ENCODE measurements at places on chromosomes 13 and 19.
A peak's percentile ranks its signal among the peaks of the same experiment; 100 is the strongest.

GRCh38 chr19:16343156-16343555 is 18.5 kb downstream of the KLF2 start:
- no peak for DNase-seq

GRCh38 chr13:99809496-99809895 is 162.1 kb downstream of the ZIC5 start:
- DNase-seq: no peak

DNA sequence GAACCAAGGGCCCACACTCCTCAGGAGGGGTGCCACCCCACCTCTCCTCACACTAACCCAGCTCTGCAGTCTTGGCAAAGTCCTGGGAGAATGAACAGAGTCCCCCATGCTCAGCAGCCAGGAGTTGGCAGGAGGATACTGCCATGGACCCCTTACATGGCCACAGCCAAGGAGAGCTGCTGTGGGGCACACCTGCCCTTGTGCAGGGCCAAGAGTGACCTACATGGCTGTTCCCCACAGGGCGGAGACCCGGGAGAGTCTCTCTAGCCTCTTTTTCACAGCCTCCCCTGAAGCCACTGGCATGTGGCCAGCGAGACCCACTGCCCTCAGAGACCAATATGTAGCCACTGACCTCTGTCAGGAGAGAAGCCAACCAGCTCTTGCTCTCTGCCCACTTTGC is 45.9 kb upstream of the VSTM2B start:
- no peak for DNase-seq

- no peak for DNase-seq
Observed at GRCh38 chr19:8097198-8097597, 44.6 kb downstream of the CCL25 start.

GRCh38 chr13:114288157-114288591 is 6.8 kb downstream of the UPF3A start:
- DNase-seq: no peak

DNA sequence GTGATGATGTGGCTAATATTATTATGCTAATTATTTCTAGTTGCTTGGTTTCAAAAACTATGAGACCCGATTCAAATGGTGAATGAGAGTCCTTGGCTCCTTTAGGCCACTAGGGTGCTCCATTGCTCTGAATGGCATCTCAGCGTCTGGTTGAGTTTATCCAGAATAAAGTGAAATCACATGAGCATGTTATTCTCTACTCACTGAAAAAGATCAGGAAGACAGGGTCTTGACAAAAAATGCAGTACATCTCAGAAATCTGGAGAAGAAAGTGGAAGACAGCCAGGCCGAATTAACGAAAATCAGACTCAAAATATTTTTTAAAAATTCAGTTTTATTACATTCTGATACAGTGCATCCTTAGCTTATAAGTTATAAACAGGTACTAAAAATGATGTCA is 516.2 kb downstream of the MYO16 start:
- DNase-seq: no peak

DNA sequence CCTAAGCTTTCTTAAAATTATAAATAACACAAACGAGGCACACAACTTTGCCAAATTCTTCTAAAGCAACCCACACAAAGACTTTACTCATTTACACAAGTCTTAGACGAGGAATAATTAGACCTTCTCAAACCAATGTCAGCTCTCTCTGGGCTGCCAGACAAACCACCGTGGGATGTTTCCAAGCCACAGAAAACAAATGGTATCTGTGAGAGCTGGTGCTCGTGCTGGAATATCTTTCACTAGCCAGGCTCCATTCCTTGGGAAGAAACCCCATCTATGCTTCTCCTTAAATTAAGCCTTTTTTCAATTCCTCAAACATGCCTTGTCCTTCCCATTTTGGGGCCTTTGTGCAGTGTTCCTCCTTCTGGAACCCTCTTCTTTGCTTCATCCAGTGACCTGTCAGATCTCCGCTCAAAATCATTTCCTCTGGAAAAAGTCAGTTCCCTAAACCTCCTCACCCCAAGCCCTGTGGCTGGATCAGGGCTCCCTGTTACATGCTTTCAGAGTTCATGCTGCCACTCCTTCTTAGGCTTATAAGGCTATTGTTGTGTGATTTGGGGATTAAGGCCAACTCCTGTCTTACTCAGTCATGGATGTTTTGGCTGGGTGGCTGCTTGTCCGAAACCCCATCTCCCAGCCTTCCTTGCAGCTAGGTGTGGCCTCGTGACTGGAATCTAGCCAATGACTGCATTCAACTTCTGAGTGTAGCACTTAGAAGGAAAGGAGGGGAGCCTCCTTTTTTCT is 64.2 kb upstream of the GTF2F2 start:
- no peak for DNase-seq

DNA sequence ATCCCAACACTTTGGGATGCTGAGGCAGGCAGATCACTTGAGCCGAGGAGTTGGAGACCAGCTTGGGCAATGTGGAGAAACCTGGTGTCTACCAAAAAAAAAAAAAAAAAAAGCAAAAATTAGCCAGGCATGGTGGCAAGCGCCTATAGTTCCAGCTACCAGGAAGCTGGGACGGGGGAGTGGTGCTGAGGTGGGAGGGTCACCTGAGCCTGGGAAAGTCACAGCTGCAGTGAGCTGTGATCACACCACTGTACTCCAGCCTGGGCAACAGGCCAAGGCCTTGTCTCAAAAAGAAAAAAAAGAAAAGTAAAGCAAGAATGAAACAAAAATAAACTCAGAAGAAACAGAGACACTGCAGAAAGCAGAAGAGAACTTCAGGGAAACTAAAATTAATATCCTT is 31.6 kb downstream of the MTRF1 start:
- DNase-seq: no peak

- DNase-seq: peak; percentile 71
Observed at GRCh38 chr19:4524808-4525562, 6.7 kb upstream of the PLIN4 start.

DNA sequence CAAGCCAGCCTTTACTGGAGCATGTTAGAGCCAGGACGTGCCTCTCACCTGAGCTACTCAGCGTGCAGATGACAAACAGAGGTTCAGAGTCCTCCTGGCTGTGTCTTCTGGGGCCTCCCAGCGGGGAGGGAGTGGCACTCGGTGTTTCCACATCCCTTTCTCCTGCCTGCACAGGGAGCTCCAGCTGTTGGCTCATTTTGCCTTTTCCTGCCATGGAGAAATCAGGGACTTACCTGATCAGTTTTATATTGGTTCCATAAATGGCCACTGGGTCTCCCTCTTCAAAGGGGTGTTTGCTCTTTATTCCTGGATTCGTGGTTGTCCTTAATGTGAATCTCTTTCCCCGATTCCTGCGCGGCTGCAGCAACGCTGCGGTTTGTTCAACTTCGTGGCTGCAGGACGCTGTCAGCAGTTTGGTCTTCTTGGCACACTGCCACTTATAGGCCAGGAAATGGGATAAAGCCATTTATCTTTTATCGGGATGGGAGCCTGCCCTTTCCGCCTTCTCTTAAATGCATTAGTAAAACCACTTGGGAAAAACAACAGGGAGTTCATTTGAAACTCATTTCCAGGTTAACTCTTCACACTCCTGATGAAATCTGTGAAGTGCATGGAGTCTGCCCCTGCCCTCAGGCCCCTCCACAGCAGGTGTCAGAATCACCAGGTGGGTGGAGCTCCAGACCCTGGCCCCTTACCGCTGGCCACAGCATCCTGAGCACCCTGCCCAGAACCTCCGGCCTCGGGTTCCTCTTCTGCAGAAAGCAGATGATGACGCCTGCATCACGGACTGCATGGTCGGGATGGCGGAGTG is 39.8 kb upstream of the MCF2L start:
- DNase-seq: no peak

DNA sequence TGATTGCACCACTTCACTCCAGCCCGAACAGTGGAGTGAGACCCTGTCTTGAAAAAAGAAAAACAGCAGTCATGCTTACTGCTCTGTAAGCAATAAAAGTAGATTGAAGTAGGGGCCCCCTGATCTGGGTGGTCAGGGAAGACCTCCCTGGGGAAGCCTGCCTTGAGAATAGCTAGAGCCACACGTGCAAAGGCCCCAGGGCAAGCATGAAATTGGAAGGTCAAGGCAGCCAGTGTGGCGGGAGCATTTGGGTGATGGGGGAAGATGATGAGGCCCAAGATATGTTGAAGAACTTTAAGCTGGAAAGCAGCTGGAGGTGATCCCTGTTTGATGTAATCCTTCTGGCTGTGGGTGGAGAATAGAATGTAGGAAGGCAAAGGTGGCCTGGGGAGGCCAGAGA is 104.4 kb downstream of the SIPA1L3 start:
- DNase-seq: no peak

- no peak for DNase-seq
Observed at GRCh38 chr13:49869519-49869918, 66.6 kb downstream of the SPRYD7 start.

- no peak for DNase-seq
Observed at GRCh38 chr19:14394167-14394566, 12.9 kb downstream of the ADGRE5 start.

DNA sequence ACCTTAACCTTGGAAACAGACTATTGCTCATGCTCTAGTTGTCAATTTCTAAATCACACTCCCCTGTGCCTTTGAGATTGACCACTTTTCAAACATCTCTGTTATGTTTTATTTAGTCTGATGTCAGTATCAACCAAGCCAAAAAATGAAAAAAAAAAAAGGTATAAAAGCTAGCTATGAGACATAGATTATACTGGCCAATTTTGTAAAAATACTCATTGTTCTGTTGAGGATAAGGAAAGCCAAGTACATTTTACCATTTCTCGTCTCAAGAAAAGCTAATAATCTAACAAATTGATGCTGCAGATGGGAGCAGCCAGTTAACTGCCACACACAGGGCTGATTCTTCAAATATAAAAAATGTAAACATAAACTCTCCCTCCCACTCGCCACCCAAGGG is 572.6 kb upstream of the KLF12 start:
- no peak for DNase-seq

DNA sequence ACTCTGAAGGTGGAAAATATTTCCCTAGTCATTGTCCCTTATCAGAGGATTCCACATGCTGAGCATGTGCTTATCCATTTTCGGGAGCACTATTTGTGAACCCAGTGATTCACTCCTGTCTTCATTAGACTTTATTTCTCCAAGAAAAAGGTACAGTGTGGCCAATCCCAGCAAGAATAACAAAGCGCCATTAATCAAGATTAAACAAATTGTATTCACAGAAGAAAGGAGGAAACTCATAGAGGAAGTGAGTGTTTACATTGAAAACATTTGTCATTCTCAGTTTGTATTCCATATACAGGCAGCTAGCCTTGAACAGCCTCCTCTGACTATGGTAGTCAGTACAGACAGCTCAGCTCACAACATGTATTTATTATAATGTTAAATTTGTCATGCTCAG is 1669.9 kb upstream of the SPRY2 start:
- no peak for DNase-seq

GRCh38 chr13:94415500-94416237 is 63.8 kb downstream of the DCT start:
- no peak for DNase-seq

- DNase-seq: no peak
Observed at GRCh38 chr19:23507446-23507845, 112.2 kb upstream of the ZNF91 start.

GRCh38 chr19:1273263-1274041 is 1.9 kb upstream of the FAM174C start:
- DNase-seq: no peak

DNA sequence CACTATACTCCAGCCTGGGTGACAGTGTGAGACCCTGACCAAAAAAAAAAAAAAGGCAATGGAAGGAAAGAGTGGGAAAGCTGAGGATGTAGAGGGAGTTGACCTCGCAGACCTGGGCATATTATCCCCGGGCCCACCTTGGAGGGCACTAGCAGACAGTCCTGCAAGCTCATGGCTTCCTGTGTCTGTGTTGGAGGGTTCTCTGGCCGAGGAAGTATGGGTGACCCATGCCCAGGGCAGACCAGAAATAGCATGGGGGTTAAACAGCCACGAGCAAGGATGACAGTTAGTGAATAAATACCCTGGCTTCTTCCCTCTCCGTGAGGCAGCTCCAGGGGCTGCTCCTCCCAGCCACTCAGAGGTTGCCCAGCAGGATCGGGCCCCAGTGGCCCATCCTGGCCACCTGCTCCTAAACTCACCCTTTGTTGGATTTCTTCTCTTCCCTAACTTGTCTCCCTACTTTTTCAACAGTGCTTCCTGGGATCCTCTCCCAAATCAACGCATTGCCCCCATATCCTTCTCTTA is 485.8 kb downstream of the ZNF536 start:
- DNase-seq: no peak

GRCh38 chr19:28956961-28957360 is 256.0 kb downstream of the UQCRFS1 start:
- no peak for DNase-seq

- DNase-seq: no peak
Observed at GRCh38 chr19:19543101-19543500, 5.0 kb downstream of the CILP2 start.

DNA sequence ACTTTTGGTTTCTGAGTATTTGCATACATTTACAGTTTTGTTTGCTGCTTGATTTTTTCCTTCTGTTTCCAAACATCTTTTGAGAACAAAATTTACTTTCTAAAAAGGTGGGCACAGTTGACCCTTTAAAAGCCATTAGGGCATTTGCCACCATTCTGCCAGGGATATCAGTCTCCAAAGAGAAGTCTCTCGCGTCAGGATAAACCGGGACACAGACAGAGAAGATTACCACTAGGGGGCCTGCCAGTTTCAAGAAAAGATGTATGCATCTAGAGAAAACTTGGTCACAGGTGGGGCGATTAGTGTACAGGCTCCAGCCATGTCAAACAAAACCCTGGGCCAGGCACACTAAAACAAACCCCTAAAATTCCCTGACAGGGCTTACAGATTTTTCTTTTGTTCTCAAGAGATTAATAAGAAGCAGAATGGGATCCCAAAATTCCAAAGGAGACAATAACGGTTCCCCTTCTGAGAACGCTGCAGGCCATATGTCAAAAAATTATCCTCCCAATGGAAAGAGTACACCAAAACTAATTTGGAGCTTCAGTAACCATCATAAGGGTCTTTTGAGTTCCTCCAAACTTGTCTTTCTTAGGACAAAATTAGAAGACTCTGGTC is 10.7 kb upstream of the PABPC3 start:
- DNase-seq: peak; percentile 5
